ENCODE measurements at places on chromosomes 13 and 19.

DNA sequence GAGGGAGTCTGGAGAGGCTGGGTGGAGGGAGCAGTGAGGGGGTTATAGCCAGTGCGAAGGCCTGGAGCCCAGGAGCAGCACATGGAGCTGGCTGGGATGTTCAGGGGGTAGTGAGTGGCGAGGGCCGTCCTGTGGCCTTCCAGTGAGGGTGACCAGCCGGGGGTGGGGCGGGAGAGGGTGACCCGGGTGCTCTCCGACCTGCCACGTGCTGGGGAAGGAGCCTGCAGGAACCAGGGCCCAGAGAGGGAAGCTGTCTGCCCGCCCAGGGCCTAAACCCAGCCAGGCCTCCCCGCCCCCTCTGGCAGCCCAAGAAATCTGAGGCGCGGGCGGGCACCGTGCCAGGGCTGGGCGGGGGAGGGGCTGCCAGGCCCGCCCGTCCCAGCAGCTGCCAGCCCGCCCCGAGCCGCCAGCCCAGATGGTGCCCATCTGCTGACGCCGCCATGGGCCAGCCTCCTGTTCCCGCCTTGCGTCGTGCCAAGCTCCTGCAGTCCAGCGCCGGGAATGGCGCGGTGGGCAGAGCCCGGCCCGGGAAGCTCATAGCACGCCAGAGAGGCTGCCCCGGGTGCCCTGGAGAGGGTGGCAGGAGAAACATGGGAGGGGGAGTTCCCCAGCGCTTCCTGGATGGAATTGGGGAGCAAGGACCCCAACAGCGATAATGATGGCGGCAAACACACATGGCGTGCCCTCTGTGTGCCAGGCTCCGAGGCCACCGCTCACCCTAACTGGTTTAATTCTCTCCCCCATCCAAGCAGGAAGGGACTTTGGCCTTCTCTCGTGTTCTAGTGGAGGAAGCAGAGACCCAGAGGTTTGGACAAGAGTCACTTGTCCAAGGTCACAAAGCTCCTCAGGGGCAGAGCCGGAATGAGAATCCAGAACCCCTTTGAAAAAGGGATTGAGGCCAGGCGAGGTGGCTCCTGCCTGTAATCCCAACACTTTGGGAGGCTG is 21.5 kb downstream of the NFIC start:
- DNase-seq, result no peak

- DNase-seq, result no peak
These were observed 31.7 kb downstream of the RASA3 start for GRCh38 chr13:114100446-114101357.

DNA sequence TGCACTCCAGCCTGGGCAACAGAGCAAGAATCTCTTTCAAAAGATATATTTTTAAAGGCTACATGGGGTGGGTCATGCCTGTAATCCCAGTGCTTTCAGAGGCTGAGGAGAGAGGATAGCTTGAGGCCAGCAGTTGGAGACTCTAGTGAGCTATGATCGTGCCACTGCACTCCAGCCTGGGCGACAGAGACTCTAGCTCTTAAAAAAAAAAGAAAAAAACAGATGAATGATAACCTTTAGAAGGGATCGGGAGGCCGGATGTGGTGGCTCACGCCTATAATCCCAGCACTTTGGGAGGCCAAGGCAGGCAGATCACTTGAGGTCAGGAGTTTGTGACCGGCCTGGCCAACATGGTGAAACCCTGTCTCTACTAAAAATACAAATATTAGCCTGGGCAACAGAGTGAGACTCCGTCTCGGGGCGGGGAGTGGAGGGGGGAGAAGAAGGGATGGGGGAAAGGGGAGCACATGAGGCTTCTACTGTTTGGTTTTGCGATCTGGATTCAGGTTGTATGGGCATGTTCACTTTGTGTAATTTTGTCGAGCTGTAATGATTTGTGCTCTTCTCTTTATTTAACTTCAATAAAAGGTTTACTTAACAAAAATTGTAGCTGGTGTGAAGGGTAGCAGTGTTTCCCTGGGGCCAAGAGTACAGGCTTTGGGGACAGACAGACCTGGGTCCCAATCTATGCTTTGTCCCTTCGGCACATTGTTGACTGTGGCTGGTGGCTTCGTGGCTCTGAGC is 1.1 kb upstream of the PSMC4 start:
- no peak for DNase-seq

- DNase-seq, result no peak
These were observed 1.0 kb downstream of the SPPL2B start for GRCh38 chr19:2329501-2329916.

DNA sequence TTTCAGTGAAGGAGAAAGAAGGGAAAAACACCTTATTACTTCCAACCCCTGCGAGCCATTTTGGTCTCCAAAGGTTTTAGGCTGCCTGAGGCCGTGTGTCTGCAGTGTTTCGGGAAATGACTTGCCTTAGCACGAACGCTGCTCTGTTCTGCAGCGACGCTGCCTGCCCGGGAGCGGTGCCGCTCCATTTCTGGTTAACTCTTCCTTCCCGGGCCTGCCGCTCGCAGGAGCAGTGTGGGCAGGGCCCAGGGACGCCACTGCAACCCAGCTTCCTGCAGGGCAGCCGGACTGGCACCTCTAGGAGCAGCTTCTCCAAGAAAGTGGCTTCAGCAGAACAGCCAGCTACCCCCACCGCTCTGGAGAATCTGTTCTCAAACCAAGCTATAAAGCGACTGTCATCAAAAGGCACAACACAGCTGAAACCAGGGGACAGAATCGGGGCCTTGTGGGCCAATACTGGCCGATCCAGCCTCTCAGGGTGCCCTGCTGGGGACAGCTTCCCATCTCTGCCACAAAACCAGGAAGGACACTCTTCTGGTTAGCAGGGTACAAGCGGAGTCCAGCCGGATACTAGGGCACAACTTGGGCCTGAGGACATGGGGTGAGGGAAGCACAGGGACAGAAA is 72.2 kb downstream of the KCTD15 start:
- peak; percentile 22 for DNase-seq

GRCh38 chr13:25541434-25542123 is 169.8 kb downstream of the ATP8A2 start:
- no peak for DNase-seq

GRCh38 chr19:3151563-3152418 is 16.0 kb downstream of the GNA15 start:
- DNase-seq, result no peak

DNA sequence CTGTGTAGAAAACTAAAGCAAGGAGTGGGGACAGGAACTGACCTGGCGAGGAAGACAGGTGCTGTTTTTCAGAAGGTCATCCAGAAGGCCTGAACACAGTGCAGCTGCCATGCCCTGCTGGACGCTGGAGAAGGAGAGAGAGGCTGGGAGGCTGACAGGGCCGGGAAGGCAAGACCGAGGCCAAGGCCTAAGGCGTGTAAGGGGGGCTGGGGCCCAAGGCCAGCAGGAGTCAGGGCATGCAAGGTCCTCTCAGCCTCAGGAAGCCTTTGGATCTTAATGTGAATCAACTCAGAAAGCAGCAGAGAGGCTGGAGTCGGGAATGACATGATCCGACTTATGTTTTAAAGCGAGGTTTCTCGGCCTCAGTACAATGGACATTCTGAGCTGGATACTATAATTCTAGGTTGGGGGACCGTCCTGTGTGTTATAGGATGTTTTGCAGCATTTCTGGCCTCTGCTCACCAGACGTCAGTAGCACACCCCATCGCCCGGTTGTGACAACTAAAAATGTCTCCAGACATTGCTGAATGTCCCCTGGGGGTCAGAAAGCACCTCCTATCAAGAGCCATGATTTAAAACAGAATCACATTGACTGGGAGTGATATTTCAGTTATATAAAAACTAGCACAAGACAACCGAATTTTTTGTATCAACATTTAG is 530.4 kb downstream of the MYO16 start:
- no peak for DNase-seq

DNA sequence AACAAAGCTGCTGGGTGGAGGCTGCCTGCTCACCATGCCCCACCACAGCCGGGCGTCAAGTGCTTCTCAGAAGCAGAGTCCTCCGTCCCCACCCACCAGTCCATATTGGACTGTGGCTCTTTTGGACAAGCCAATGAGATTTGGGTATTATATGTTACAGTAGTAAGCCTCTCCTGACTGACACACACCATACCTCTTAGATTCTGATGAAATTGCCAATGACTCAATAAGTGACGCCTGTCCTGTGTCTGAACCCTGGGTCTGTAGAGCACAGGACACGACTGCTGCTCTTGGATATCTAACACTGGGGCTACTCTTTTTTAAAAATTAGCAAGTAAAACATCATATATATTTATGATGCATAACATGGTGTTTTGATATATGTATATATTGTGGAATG is 44.8 kb upstream of the UBAC2 start:
- no peak for DNase-seq

- no peak for DNase-seq
These were observed 64.2 kb upstream of the UBL3 start for GRCh38 chr13:29914581-29914980.

- no peak for DNase-seq
These were observed 47.8 kb downstream of the UBL3 start for GRCh38 chr13:29802621-29803020.

DNA sequence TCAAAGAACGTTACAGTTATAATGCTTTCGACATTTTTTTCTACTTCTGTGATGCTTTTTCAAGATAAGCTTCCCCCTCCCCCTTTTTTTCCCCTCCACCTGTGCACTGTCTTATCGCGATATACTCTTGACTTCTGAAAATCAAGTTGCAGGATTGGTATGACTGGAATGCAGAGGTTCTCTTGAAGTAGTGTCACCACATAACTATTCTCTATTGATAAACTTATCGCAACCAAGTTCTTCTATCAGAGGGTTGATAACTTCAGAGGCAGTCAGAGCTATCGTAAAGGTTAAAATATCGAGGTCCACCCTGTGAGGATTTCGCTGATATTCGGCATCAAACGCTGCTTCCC is 820 bp downstream of the EID2 start:
- no peak for DNase-seq

DNA sequence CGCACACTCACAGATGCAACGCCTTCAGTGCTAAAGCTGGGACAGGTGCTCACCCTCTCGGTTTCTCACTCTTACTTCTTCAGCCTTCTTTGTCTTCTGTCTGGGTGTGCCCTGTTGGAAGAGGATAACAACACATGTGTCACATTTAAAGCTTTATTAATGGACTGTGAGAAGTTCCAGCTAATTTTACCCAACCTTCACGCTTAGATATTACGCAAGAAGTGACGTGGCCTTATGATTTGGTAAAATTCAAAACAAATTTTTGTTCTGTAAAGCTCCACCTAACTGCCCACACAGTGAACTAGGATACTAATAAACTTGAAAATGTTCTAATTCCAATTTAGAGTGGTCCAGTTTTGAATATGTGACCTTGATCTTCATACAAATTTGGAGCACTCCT is 66.7 kb upstream of the LRCH1 start:
- no peak for DNase-seq

GRCh38 chr13:94267581-94268366 is 211.7 kb downstream of the DCT start:
- no peak for DNase-seq

DNA sequence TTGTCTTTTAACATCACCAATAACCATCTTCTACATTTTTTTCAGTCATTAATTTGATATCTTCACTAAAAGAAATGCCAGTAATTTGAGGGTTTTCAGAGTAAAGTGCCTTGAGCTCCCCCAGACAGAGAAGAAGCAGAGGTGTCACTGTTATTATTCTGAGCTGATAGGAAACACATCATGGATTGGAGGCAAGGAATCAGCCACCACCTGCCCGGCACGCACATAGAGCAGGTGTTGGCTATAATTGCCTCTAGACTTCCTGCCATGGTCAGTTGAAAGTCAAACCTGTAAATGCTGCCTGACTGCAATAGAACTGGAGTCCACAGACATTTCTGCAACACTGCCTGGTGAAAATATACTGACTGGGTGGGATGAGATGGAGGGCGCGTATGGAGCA is 776.6 kb downstream of the UQCRFS1 start:
- DNase-seq, result no peak

DNA sequence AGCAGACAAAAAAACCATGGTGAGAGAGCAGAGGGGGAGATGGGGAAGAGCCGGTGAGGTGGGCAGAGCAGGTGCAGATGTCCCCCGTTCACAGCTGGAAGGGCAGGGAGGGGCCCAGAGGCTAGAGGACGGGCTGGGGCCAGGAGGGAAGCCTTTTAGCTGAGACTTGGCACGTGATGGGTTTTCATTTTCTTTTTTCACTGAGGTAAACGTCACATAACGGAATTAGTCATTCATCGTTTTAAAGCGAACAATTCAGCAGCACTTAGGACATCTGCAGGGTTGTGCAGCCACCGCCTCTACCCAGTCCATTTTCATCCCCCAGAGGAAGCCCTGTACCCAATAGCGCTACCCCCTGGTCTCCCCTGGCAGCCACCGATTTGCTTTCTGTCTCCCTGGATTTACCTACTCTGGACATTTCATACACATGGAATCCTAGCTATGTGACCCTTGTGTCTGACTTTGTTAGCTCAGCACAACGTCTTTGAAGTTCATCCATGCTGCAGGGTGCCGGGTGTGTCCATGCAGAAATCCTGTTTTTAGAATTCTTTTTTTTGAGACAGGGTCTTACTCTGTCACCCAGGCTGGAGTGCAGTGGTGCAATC is 16.0 kb upstream of the EMC10 start:
- DNase-seq, result peak; percentile 73

GRCh38 chr13:55403887-55404487 is 1736.7 kb upstream of the PRR20A start:
- DNase-seq, result no peak

DNA sequence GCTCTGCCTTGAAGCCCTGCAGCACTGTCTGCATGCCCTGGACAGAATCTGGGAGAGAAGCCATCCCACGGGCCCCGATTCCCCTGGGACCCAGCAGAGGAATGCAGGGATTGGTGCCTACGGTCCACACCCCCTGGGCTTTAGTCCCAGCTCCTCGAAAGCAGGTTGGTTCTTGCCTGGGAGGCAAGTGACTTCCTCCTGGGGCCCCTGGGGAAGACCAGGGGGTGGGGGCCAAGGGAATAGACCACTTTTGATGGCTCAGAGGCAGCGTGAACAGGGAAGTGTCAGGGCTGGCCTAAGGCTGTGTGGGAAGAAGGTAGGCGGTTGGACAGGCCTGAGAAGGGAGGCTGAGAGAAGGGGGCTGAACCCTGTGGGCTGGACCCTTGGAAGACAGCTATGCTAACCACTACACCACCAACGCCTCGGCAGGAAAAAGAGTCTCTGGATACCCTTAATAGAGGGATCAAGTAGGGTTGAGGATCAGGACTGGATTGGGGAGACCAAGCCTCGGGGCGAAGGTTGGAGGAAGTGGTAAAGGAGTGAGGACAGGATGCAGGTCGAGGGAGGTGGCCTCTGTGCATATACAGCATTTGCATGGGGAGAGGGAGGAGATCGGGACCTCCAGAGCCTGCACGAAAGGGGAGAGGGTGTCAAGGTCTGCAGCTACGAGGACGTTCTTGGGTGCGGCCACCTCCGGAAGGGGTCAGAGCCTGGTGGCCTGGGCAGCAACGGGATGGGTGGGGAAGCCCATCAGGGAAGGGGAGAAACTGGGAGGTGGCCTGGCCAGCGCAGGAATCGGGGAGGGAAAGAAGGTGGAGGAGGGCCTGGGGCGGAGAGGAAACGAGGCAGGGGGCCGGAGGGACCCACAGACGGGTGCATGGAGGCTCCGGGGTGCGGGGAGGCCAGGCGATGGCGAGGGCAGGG is 709 bp downstream of the DPP9 start:
- DNase-seq, result peak; percentile 95

- no peak for DNase-seq
These were observed 383.4 kb downstream of the IRS2 start for GRCh38 chr13:109403012-109403421.

GRCh38 chr19:17579661-17580244 is 24.3 kb downstream of the COLGALT1 start:
- DNase-seq, result peak; percentile 75
